ENCODE measurements at places on chromosomes 6 and 20.

DNA sequence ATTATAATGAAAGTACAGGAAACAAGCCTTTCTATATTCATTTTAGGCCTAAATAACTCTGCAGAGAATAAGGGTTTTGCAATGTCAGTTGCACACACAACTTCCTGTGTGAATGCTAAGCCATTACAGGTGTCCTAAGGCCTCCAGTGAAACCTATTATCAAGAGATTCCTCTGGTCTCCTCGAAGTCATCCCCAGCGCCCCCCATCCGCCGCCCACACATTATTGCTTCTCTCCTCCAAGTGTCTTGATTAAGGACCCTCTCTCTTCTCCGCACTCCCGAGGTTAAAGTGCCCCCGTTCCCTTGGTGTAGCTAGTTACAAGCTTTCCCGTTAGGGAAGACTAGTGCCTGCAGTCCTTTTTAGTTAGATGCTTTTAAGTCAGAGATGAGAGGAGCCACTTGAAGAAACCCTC is 1.3 kb downstream of the HIVEP2 start:
- DNase-seq: no peak

GRCh38 chr20:39108746-39109145 is 146.6 kb downstream of the DHX35 start:
- DNase-seq: no peak

- DNase-seq: no peak
Observed at GRCh38 chr6:146805546-146806325, 207.0 kb downstream of the ADGB start.

DNA sequence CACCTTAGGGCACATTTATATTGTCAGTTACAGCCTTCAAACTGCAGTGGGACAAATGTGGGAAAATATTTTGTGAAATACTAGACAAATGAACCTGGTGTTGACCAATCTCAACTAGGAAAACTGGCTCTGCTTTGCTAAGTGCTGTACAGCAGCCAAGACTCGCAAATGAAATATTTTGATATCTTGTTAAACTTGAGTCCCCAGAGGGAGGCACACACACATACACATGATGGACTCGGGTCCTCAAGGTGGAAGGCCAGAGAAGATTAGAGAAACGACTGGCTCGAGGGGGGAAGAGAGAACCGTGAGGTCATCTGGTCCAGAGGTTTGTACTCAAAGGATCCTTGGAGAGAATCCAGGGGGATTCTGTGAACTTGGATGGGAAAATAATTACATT is 67.3 kb upstream of the JAG1 start:
- no peak for DNase-seq

GRCh38 chr6:14804001-14804784 is 441.7 kb upstream of the JARID2 start:
- DNase-seq: no peak

DNA sequence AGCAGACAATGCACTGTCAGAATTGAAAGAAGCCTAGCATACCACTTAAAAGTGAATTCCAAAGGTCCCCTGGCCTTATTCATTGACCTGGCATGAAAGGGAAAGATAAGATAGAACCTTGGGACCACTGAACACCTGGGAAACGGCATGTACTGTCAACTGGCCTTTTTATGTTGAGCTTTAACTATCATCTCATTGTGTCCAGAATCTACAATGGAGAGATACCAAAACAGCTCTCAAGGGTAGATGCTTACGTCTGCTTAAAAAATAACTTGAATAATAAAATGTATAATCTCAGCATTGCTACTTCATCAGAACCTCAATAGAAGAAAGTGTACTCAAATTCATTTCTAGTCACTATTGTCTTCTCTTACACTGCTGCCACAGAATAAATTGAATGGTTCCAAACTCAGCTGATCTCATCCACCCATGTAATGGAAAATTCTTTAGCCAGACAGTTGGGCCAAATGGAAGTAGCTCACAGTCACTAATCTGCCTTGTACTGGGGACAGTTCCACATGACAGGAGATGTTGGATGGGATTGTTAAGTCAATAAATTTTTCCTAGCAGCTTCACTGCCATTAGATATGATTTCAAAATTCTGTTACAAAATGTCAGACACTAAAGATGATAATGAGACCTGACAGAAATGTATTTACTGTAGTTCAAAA is 93.8 kb downstream of the MLIP start:
- no peak for DNase-seq

DNA sequence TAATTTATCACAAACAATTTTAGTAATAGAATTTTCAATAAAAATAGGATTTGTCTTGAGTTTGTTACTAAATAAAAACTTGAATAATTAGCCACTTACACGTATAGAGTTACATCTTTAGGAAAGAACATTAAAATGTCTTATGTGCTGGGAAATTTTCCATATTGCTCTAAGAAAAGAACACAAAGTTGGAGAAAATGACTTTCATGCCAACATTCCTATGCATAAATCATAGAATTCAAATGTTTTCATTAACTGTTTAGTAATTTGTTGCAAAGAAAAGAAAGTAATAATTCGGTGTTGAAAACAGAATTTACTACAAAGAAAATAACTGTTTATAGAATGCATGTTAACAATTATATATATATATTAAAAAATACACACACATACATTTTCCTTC is 4.7 kb upstream of the TBC1D32 start:
- no peak for DNase-seq

GRCh38 chr6:98747960-98748359 is 86.4 kb upstream of the POU3F2 start:
- DNase-seq: no peak

DNA sequence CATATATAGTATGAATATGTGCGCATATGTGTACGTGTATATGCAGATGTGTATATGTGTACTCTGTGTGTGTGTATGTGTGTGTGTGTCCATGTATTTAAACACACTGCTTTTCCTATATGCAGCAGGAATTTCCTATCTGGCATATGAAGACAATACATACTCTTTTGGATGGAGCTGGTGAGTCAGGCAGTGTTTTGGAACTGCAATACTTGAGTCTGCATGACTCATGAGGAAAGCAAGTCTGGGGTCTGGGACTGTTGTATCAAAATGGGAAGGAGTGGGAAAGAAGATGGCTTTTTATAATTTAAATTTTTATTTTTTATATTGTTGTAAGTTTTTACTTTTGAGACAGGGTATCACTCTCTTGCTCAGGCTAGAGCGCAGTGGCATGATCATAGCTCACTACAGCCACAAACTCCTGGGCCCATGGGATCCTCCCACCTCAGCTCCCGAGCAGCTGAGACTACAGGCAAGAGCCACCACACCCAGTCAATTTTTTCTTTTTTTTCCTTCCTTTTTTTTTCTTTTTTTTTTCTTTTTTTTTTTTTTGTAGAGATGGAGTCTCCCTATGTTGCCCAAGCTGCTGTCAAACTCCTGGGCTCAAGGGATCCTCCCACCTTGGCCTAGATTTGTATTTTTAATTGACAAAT is 72.2 kb downstream of the ATXN1 start:
- no peak for DNase-seq

DNA sequence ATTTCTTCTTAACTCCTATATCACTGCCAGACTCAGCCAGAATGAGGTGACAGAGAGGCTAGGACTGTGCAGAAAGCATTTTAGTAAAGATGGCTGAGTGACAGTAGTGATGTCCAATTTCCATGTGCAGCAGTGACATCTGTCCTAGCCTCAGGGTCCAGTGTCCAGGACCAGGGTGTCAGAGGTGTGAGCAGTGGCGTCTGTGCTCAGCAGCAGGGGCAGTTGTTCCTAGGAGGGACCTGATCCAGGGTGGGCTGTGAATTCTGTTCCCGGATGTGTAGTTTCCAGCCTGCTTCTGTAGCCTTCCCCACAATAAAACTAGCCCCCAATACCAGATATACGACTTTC is 6.0 kb downstream of the HLA-B start:
- DNase-seq: no peak

DNA sequence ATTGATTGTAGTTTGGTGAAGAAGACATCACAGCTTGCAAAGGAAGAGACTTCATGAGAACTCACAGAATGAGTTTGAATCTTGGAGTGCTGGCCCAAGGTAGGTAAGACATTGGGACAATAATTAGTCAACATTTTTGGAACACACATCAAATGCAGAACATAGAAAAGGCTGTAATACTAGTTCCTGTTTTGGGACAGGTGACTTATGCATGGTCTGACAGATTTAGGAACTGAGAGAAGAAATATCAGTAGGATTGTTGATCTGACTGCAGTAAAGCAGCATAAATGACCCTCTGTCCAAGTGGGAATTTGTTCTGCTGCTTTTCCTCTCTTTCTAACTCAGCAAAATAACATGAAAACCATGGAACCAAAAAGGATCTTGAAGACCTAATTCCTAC is 102.3 kb upstream of the MAP3K7 start:
- no peak for DNase-seq

- DNase-seq: no peak
Observed at GRCh38 chr6:130065609-130066156, 47.3 kb downstream of the L3MBTL3 start.

- DNase-seq: no peak
Observed at GRCh38 chr6:14682812-14683211, 563.1 kb upstream of the JARID2 start.

GRCh38 chr20:59778615-59779200 is 154.7 kb downstream of the SYCP2 start:
- no peak for DNase-seq
